ENCODE measurements at places on chromosomes 1 and 21.

GRCh38 chr1:21741206-21741605 is 41.7 kb downstream of the USP48 start:
- no peak for DNase-seq

DNA sequence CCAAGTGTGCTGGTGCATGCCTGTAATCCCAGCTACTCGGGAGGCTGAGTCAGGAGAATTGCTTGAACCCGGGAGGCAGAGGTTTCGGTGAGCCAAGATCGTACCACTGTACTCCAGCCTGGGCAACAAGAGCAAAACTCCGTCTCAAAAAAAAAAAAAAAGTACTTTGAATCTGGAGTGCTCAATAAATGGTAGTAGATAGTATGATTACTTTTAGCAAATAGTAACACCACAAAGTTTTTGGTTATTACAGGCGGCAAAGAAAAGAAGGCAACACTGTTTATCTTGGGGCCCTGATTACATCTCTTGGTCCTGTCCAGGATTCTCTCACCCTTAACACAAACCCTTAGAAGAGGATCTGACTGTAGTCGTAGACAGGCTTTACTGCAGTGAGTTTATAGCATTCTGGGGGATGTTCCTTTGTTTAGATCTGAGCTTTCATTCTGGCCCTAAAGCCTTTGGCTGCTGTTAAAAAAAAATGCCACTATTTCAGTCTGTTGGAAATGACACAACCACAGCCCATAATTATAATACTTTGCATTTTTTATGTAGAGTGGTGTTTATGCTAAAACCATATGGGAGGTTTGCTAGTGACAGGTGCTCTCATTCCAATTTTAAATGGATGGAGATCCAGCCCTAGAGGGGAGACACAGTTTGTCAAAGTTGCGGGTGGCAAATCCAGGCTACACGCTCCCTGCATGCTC is 79.7 kb upstream of the SLC2A1 start:
- DNase-seq: no peak

GRCh38 chr1:248585266-248585665 is 10.7 kb upstream of the OR2T34 start:
- no peak for DNase-seq

- no peak for DNase-seq
Measured at GRCh38 chr1:67335411-67335810, 27.7 kb downstream of the IL12RB2 start.

- no peak for DNase-seq
Measured at GRCh38 chr1:56070601-56071000, 508.8 kb downstream of the PLPP3 start.

DNA sequence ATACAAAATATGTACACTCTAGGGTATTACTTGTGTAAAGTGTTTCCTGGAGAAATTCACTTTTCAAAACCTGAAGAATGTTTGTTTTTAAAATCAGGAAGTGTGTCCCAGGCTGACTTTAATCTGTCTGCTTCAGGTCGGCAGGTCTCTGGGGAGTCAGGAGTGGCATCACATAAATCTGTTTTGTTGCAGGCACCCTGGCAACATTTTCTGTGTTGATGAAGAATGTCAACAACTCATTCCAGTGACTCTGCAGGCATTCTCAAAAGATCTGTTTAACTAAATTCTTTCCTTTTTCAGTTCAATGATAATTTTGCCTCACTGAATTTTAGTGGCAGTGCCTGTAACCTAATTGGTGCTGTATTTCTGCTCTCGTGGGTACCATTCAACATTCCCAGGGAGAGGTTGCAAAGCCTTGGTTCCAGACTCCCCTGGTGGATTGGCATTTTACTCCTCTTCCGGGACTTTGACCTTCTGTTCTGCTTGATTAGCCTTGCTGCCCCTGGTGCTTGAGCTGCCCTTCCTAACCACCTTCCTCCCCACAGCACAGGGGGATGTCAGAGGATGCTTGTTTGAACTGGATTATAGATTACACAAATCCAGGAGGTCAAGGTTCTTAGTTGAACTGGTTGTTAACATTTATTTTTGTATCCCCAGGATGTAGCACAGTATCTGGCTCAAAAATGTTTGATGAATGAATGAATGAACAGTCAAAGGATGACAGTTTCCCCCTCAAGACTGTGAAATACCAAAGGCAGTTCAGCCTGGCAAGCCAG is 55.4 kb upstream of the LPGAT1 start:
- no peak for DNase-seq

DNA sequence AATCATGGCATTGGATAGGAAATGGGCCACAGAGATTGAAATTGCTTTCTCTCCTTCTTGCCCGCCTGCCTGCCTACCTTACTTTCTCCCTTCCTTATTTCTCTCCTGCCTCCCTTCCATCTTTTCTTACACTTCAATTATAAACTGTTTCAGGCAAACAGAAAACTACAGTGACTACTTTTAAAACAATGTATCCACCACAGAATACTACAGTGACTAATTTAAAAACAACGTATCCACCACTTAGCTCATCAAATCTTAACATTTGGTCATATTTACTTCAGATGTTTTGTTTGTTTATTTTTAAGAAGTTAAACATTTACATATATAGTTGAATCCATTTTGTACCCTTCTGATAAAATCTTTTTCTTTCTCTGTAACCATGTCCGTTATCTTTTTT is 54.4 kb downstream of the SNRPE start:
- peak; percentile 77 for DNase-seq

DNA sequence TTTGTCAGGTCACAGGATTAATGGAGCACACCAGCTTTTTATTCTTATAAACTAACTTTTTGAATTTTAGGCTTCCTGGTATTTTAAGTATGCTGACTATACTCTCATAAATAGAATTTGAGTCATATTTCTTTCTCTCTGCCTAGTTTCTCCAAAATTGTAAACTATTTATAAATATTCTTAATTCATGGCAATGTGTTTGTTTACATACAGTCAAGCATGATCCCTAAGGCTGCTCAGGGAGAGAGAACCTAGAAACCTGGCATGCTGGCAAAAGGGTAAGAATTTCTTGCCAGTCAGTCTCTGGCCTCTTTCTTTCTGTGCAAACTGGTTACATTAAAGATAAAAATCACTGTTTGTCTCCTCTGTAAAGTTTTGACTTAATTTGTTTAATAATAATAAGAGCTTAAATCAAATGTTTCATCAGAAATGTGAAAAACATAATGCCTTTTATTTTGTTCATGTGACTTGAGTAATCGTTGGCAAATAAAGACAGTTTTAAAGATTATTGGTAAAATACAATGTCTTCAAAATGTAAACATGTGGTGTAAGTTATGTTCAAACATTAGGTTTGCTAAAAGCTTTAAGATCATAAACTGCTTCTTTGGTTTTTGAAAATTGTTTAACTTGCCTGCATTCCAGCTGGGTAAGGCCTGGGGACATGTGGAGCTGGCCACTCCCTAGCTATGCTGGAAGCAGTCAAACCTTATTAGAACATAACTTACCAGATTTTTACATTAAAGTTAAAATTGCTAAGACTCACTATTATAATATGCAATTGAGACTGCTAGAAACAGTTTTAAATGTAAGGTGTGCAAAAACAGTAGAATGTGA is 1401.7 kb downstream of the NCAM2 start:
- DNase-seq: no peak
